A549 treated with Mapracorat at 1 μM for 4 hours (cell line): ENCODE measurements at places on chromosomes 12 and 14. TPM values are rescaled to one million over a fixed set of nuclear protein-coding genes. Genes with fewer than 3 reads are reported as not detected.

PNP gene
- total RNA-seq, result 144 to 181 TPM (median 147 TPM) in 5 replicates

MRPS35 gene
- total RNA-seq, result 85.6 to 98.3 TPM (median 91.2 TPM) in 5 replicates

NINJ2 gene
- total RNA-seq, result 0.36 to 0.89 TPM (median 0.46 TPM) in 5 replicates

TMEM132D gene
- total RNA-seq, result not detected in 5 replicates

FBXO34 gene
- total RNA-seq, result 11.0 to 15.9 TPM (median 15.1 TPM) in 5 replicates

TAS2R50 gene
- not detected in 5 replicates for total RNA-seq

RPS26 gene
- total RNA-seq, result 669 to 784 TPM (median 751 TPM) in 5 replicates

CMA1 gene
- total RNA-seq, result not detected in 5 replicates

HOMEZ gene
- 6.6 to 10.9 TPM (median 7.9 TPM) in 5 replicates for total RNA-seq

KCNMB4 gene
- 0.18 to 0.52 TPM (median 0.26 TPM) in 5 replicates for total RNA-seq

POTEM gene
- not detected in 5 replicates for total RNA-seq

TAS2R14 gene
- total RNA-seq, result 0.31 to 0.70 TPM (median 0.40 TPM) in 5 replicates

KANSL2 gene
- 35.6 to 45.0 TPM (median 39.3 TPM) in 5 replicates for total RNA-seq

MTERF2 gene
- total RNA-seq, result 3.6 to 4.6 TPM (median 4.2 TPM) in 5 replicates

FIGNL2 gene
- total RNA-seq, result 0.20 to 0.46 TPM (median 0.23 TPM) in 5 replicates

SSPN gene
- 0.43 to 0.73 TPM (median 0.48 TPM) in 5 replicates for total RNA-seq

MMP19 gene
- 0.27 to 0.79 TPM (median 0.42 TPM) in 5 replicates for total RNA-seq

GPR132 gene
- total RNA-seq, result 0.40 to 0.70 TPM (median 0.56 TPM) in 5 replicates

MFAP5 gene
- total RNA-seq, result 0.07 to 0.79 TPM (median 0.34 TPM) in 4 of 5 replicates, not detected in the other

HRK gene
- total RNA-seq, result 1.0 to 1.6 TPM (median 1.4 TPM) in 5 replicates

NKX2-8 gene
- total RNA-seq, result 1.8 to 4.6 TPM (median 3.2 TPM) in 5 replicates

GZMH gene
- not detected in 5 replicates for total RNA-seq

SERPINA12 gene
- not detected in 5 replicates for total RNA-seq

ANKRD33 gene
- total RNA-seq, result not detected in 5 replicates

INSM2 gene
- total RNA-seq, result 0.06 to 0.12 TPM (median 0.08 TPM) in 3 of 5 replicates, not detected in the others

RDH11 gene
- 53.6 to 58.5 TPM (median 55.6 TPM) in 5 replicates for total RNA-seq

LARP4 gene
- 35.7 to 46.2 TPM (median 39.7 TPM) in 5 replicates for total RNA-seq

CLEC1A gene
- total RNA-seq, result not detected in 5 replicates

UTP20 gene
- 13.7 to 16.7 TPM (median 14.8 TPM) in 5 replicates for total RNA-seq

RNFT2 gene
- total RNA-seq, result 1.9 to 3.5 TPM (median 2.3 TPM) in 5 replicates

PIWIL1 gene
- not detected in 5 replicates for total RNA-seq

CDKN3 gene
- total RNA-seq, result 68.7 to 81.6 TPM (median 78.7 TPM) in 5 replicates
